AG04450 (cell line): ENCODE measurements at places on chromosomes 12 and 14.

DNA sequence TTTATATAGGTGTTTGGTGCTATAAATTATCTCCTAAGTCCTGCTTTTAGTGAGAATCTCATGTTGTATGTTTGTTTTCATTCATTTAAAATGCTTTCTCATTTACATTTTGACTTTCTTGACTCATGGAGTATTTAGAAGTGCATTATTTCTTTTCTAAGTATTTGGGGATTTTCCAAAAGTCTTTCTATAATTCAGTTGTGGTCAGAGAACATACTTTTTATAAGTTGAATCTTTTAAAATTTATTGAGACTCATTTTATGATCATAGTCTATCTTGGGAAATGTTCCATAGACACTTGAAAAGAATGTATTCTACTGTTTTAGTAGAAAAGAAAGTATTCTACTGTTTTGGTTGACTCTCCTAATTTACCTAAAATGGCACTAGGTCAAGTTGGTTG is 168.2 kb downstream of the AKAP6 start:
- no peak for DNase-seq

- DNase-seq: no peak
These were observed 4.3 kb downstream of the KRR1 start for GRCh38 chr12:75507086-75507485.

GRCh38 chr14:60087668-60088067 is 4.1 kb upstream of the PCNX4 start:
- no peak for DNase-seq

GRCh38 chr12:57072661-57073060 is 5.9 kb downstream of the NEMP1 start:
- DNase-seq: no peak

DNA sequence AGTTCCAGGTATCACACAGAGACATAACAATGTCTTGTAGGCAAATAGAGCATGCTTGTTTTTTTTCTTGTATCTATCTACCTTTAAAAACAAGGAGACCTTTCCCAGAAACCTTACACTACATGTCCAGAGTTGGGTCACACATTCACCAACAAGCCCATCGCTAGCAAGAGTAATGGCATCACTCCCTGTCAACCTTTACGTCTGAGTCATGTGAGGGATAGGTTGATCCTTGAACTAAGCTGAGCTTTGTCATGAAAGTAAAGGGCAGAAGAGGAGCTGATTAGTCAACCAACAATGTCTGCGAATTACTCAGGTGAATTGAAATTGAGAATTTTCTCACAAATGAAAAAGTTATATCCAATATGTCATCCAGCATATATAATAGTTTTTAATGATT is 219.4 kb downstream of the CNTN1 start:
- DNase-seq: no peak

- DNase-seq: no peak
These were observed 4.0 kb upstream of the MYO1H start for GRCh38 chr12:109343677-109344076.

GRCh38 chr12:127690161-127690560 is 576.8 kb upstream of the TMEM132C start:
- no peak for DNase-seq
